ENCODE measurements at places on chromosomes 1 and 21. TPM values are rescaled to one million over a fixed set of nuclear protein-coding genes. Genes with fewer than 3 reads are reported as not detected.

Gene PDPN
- total RNA-seq = 31.6 TPM

DNA sequence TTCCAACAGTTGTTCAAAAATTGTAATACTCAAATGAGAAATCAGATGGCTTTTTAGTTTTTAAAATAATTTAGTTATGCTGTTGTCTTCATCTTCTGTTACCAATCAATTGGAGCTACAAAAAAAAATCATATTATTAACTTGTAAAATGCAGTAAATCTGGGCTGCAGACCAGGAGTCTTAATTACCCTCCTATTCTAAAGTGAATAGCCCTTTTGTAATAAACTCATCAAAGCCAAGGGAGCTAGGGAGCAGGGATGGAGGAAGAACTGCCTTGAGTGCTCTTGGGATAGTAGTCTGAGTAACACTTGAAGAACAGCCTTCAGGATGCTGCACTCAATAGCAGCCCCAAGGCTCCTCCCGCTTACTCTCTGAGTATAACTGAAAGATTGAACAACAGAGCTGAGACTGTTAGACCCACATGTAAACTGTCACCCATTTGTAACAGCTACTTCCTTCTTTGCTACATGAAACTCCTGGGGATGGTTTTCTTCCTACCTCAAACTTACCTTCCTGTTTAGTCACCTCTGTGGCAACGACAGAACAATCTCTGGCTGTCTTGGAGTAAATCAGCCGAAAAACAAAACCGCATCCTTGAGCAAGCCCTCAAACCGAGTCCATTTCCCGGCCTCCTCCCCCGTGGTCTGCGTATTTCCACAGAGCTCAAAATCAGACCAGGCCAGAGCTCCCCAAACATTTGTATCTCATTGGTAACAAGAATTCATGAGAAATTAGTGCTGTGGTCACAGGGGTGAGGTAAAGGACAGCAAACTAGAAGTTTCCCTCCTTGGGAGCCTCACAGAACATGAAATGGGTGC, 55.9 kb downstream of the CD58 start:
- ATAC-seq = no peak

DNA sequence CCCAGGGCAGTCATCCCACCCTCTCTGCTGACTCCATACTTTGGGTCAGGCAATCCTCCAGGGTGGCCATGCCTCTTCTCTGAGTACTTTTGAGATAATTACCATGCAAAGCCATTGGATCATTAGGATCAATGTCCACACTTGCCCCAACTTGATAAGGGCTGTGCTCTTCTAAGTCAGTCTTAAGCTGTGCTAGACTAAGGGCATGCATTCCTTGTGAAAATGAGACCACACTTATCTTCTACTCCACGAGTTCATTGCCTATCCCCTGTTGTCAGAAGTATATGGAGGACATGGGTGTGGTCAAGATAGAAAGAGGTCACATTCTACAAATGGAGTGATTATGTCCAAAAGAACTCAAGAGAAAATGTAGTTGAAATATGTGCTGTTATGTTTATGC, 18.9 kb upstream of the SSX2IP start:
- no peak for ATAC-seq

DNA sequence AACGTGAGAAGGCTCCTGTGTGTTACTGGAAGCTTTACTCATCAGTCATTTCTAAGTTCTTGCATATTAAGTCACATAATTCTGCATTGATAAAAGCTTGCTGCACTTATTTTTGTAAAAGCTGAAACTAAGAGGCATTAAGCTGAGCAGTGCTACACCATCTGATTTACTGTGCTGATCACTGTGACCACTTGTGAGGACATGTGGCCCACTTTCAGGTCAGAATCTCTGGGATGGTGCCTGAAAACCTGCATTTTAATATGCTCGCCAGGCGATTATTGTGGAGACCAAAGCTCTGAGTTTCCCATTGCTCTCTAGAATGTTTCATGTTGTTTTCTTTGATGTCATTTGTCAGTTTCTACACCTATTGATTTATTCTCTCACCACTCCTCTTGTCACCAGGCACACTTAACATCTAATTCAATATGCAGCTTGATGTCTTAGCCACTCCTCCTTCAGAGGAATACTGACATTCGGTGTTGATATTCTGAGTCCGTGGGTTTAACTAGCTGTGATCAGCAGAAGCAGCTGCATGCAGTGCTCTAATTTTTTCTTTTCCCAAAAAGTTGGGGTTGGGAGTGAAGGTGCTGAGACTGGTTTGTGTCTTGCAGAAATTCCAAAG, 85.3 kb downstream of the RAVER2 start:
- ATAC-seq = no peak

Gene OR2L3
- not detected for total RNA-seq

DNA sequence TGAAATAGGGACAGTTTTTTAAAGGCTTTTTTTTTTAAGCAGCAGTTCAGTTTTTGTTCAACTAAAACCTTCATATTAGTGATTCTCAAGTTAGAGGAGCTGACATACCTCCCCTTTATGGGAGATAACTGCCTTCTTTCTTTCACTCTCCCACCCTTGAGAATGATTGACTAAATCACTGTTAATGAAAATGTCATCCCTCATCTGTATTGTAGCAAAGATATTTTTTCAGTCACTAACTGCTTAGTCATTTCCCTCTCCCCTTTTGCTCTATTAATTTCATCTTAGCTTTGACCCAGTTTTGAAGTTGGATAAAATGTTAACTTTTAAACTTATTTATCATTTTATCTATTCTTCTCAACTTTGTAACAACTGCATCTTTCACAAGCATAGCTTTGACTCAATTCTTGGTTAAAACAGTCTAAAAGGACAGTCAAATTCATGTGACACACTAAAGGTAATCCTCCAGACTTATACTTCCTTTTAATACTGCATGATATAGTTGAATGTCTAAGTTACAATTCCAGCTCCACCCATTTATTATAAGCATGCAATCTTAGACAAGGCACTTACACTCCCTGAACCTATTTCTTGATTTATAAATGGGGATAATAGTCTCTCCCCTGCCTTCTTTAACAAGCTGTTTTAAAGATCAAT, 17.1 kb downstream of the CAPZA1 start:
- ATAC-seq = no peak

Gene OR2T29
- not detected for total RNA-seq

Gene GUCA2B
- total RNA-seq = not detected

- ATAC-seq = peak; percentile 63
Observed at GRCh38 chr1:209435654-209436566, 147.6 kb upstream of the CAMK1G start.

GRCh38 chr1:9687120-9687873, 35.8 kb downstream of the PIK3CD start:
- ATAC-seq = peak; percentile 32

Gene PCNX2
- total RNA-seq = 21.7 TPM

- peak; percentile 20 for ATAC-seq
Observed at GRCh38 chr1:89125240-89125912, 538 bp downstream of the GBP2 start.

DNA sequence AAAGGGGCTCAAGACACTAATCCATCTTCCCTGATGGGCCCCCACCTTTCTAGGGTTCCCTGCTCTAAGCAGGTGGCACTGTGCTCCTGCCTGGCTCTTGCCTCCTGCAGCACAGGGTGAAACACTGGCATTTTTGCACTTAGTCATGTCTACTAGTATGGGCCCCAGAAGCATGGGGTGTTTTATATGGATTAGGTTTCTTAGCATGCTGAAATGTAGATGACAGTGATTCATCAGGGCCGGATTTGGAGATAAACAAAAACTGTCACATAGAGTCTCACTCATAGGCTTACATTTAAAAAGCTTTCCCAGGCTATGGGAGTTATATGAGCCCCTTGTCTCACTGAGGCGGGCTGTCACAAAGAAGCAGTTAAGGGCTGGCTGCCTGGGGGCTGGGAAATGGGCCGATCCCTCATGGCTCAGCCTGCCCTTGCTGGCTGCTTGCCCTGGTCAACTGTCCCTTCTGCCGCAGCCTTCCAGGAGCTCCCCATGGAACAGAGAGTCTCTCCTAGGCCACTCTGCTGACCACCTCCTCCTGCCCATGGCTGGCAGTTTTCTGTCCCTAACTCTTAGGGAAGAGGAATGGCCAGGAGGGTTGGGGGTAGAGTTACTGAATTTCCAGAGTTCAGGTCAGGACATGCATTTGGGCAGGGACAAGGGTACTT, 6.5 kb downstream of the GALNT2 start:
- no peak for ATAC-seq

- ATAC-seq = no peak
Observed at GRCh38 chr1:94279038-94279437, 41.7 kb upstream of the ARHGAP29 start.

Gene C8A
- total RNA-seq = not detected

- peak; percentile 70 for ATAC-seq
Observed at GRCh38 chr1:221704306-221704705, 37.6 kb downstream of the DUSP10 start.

DNA sequence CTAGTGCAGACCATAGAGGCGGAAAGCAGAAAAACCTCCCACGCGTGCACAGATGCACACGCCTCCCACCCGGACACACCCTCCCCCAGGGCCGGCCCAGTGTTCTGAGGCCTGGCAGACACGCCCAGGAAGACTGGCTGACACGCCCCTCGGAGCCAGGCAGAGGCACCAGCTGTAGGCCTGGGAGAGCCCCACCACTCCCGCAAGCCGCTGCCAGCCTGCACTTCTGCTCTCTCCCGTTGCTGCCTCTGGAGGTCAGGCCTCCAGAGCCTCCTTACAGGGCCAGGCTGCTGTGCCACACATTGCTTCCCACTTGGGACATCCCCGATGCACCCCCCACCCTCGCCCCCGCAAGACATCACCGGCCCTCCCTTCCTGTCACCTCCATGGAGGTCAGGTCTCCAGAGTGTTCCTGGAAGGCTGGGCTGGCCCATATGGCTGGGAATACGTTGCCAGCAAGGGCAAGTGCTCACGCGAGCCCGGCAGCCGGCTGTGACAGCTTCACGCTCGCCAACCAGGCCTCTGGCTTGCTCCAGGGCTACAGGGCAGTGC, 40.4 kb downstream of the CASZ1 start:
- peak; percentile 63 for ATAC-seq

Gene KRTAP13-1
- not detected for total RNA-seq

GRCh38 chr1:117527566-117528102, 78.2 kb upstream of the TENT5C start:
- ATAC-seq = no peak

GRCh38 chr21:42174173-42174572, 44.8 kb upstream of the ABCG1 start:
- no peak for ATAC-seq

- no peak for ATAC-seq
Observed at GRCh38 chr21:26599261-26599660, 26.2 kb upstream of the CYYR1 start.

GRCh38 chr1:221509575-221510355, 232.1 kb downstream of the DUSP10 start:
- no peak for ATAC-seq

GRCh38 chr21:42493109-42494060, 2.6 kb downstream of the RSPH1 start:
- no peak for ATAC-seq

GRCh38 chr1:190067592-190067991, 410.1 kb downstream of the BRINP3 start:
- no peak for ATAC-seq

DNA sequence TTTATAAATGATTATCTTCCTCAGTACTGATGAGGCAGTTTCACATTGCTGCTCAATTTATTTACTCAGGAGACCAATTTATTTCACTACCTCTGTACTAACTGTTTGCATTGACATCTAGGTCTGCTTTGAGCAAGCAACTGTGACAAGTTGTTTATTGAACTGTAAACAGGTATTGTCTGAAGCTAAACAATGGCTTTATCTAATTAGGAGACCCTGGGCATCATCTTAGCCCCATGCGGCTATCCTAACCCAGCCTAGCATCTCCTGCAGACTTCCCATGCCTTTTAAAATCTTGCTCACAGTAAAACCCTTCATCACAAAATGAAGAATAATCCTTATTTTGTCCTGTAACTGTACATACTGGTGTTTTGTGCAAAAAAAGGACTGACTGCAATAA, 348.2 kb downstream of the RWDD3 start:
- no peak for ATAC-seq

Gene KCNK1
- 2.2 TPM for total RNA-seq

- ATAC-seq = no peak
Observed at GRCh38 chr1:112735752-112736151, 20.6 kb upstream of the PPM1J start.

DNA sequence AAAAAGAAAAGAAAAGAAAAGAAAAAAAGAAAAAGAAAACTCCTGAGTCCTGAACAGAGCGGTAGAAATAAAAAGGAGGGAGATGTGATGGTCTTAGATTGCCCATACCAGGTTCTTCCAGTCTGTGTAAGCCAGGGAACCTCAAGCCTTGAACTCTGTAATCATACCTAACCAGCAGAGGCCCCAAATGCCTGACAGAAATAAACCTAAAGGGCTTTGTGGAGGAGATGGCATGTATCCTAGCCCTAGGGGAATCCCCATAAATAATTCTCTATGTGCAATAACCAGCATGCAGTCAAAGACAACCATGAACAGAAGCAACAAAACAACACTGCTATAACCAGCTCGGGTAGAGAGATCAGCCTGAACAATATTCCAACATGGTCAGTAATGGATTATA, 40.4 kb downstream of the USP48 start:
- ATAC-seq = no peak

DNA sequence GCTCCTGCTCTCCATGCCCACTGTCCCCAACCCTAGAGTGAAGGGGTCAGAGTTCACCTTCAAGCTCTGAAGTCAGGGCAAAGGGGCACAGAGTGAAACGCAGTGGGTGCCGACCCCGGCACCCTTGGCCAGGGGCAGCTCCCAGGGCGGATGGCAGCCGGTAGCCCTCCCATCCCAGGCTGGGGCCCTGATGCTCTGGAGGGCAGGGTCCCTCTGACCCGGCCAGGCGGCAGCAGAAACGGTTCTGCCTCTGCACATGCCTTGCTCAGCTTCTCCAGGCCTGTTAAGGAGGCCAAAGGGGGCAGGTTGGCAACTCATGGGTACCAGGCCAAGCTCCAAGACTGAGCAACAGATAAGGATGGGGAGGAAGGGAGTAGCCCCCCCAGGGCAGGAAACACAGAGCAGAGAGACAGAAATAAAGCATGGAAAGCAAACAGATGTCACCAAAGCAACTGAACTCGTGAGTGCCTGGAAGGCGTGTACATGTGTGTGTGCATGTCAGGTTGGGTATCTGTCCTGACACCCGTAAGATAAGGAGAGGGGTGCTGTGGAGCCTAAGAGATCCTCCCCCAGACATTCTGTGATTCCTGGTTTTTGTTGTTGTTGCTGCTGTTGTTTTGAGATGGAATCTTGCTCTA, 112.3 kb upstream of the IFFO2 start:
- no peak for ATAC-seq

DNA sequence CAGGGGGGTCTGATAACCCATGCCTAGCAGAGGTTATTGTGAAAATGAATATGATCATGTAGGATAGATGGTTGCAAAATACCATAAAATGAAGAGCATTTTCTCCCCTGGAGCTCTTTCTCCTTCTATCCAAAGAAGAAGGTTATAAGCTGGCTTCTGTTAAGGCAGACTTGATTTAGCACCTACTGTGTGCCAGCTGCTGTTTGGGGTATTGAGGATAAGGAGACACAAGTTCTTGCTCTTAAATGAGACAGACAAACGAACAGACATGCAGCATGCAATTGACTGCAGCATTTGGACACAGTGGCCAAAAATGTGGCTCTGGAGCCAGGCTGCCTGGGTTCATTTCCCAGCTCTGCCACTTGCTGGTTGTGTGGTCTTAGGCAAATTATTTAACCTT, 39.8 kb upstream of the ID3 start:
- no peak for ATAC-seq

Measured in gastroesophageal sphincter (tissue), 4 donors.